ENCODE measurements at places on chromosomes 7 and 10.

DNA sequence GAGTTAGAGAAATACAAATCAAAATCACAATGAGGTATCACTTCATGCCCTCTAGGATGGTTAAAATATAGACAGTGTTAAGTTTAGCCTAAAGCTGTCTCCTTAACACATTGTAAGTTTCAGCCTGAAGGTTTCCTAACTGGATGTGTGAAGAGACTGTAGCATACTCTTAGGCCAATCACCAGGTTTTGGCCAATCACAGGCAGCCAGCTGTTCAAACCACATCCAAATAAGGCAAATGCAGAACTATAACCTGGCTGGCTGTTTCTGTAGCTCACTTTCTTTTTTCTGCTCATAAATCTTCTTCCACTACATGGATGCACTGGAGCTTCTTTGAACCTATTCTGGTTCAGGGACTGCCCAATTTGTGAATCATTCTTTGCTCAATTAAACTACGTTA lies 19.7 kb downstream of the ESYT2 start:
- DNase-seq, result no peak

GRCh38 chr7:17545348-17545747 lies 246.9 kb downstream of the AHR start:
- DNase-seq, result no peak

DNA sequence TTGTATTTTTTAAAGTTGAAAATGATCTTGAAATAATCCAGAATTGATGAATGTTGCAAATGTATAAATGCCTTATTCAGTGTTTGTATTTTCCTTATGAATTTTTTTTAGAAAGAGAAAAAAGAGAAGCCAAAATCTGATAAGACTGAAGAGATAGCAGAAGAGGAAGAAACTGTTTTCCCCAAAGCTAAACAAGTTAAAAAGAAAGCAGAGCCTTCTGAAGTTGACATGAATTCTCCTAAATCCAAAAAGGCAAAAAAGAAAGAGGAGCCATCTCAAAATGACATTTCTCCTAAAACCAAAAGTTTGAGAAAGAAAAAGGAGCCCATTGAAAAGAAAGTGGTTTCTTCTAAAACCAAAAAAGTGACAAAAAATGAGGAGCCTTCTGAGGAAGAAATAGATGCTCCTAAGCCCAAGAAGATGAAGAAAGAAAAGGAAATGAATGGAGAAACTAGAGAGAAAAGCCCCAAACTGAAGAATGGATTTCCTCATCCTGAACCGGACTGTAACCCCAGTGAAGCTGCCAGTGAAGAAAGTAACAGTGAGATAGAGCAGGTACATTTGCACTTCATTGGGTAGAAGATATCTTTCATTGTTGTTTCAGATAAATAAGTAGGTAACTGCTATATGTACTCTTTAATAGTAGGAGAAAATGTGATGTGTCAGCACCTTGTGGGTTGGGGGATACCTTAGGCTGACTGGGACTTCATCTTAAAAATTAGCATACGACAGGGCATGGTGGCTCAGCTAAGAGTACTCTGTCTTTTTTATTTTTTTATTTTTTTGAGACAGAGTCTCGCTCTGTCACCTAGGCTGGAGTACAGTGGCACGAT lies 3.9 kb downstream of the DDX21 start:
- DNase-seq, result no peak

DNA sequence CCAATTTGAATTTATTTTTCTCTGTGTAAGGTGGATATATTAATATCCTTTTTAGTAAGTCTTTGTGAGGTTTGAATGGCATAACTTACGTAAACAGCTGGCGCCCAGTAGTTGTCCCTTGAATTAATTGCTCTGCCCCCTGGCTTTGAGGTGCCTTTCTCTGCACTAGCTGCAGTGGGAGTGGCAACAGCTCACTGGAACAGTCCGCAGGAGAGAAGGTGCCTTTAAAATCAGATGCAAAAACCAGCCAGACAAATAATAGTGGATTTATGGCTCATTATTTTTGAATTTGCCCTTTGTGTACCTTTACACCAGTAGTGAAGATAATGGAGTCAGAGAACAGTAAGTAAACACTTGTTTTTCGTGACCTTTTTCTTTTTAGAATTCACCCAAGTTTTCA lies 11.8 kb downstream of the FERD3L start:
- DNase-seq, result no peak

- DNase-seq, result no peak
These were observed 57.2 kb downstream of the SHH start for GRCh38 chr7:155755026-155755425.

DNA sequence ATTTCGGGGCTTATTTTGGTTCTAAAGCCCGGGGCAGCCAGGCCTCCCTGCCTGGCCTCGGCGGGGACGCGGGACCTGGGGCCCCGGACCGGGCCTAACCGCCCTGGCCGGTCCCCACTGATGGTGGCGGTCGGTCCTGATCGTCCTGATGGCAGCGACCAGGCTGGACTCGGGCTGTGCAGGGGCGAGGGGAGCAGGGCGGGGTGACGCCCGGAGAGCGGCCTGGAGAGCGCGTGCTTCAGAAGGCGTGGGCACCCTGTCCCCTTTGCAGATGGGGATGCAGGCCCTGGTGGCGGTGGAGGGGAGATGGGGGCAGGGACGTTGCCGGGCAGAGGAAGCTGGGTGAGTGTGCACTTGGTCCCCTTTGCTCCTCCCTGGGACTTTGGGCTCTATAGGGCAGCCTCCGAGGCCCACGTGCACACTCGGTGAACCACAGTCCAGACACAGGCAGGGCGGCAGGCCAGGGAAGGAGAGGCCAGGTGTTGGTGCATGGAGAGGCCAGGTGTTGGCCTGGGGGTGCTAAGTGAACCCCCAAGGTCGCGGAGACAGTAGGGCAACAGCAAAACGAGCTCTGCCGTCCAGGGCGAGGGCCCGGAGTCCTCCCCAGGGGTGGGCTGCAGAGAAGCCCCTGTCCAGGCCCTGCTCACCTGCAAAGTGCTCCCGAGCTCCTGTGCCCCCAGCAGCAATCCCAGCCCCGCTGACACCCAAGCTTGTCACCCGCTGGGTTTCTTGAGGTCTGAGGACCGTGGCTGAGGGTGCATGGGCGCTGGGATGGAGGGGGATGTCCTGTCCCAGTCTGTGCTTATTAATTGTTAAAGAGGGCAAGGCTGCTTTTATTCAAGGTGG lies 42.4 kb upstream of the FAM20C start:
- DNase-seq, result peak; percentile 21

DNA sequence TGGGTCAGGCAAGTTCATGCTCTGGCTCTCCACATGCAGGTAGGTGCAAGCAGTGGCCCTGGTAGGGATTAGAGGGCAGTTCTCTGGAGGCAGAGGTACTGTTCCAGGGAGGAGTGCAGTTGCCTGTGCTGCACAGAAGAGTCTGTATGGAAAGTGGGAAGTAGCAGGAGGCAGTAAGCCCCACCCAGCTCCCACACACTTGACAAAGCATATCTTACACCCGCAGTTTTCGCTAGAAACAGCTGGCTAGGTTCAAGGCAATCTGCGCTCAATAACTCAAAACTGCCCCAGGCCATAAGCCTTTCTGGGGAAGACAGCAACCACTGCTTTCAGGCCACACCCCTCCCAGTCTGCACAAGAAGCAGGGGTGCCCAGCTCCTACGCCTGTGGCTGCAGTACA lies 33.1 kb upstream of the ARMC3 start:
- DNase-seq, result no peak

DNA sequence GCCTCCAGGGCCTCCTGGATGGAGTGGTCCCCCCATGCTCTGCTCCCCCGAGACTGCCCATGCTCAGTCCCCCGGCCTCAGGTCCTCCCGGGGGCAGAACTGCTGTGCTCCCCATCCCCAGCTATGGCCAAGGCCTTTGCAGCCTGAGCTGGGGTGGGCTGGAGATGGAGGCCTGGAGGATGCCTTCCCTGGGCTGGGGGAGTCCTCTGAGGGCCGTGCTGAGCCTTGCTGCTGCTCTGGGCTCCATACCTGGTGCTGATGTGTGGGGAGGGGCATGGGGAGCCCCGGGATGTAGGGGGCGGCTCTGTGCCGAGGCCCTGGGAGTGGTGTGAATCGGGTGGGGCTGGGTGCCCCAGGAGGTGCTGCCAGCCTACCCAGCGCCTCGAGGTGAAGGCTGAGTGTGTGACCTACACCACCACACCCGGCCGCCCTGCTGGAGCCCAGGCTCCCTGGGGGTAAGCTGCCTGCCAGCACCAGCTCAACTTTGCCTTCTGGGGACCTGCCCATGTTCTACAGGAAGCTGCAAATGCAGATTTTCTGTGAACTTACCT lies 109.5 kb downstream of the UNCX start:
- DNase-seq, result no peak

GRCh38 chr7:80444811-80445210 lies 67.1 kb downstream of the GNAT3 start:
- DNase-seq, result no peak

DNA sequence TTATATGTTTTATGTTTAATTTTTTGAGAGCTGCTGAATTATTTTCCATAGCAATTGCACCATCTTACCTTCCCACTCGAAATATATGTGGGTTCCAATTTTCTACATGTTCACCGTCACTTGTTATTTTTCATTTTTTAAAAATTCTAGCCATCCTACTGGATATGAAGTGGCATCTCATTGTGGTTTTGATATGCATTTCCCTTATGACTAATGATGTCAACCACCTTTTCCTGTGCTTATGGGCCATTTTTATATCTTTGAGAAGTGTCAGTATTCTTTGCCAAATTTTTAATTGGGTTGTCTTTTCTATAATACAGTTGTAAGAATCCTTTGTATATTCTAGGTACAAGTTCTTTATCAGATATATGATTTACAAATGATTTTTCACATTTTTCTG lies 27.8 kb downstream of the NHLRC2 start:
- no peak for DNase-seq

DNA sequence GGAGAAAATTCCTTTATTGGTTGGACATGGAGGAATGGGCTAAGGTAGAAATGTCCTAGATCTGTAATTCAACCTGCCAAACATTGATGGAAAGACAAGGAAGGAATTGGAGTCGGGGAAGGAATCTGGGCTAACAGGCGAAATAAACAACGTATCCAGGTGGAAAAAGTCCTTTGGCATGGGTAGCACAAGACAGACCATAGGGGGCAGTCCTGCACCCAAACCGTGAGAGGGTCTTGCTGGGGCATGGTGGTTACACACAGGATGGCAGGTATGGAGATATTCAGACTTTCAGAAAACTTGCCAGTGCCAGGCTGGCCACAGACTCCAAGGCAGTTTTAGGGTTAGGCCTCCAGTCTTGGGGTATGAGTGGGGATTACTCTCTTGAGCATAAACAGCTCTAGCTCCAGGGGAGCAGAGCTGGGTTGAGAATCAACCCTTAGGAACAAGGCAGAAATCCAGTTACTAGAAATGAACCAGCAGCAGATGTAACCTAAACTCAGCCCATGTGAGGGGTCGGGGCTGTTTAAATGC lies 188.6 kb upstream of the GDF10 start:
- DNase-seq, result no peak
